Activated CD8-positive, alpha-beta memory T cell treated with anti-CD3 and anti-CD28 coated beads for 4 hours (primary cell): ENCODE measurements at places on chromosomes 11 and 22.

- DNase-seq, result no peak
These were observed 269.3 kb upstream of the PITPNB start for GRCh38 chr22:28188178-28188879.

- no peak for DNase-seq
These were observed 7.6 kb upstream of the KCTD14 start for GRCh38 chr11:78030429-78031325.

DNA sequence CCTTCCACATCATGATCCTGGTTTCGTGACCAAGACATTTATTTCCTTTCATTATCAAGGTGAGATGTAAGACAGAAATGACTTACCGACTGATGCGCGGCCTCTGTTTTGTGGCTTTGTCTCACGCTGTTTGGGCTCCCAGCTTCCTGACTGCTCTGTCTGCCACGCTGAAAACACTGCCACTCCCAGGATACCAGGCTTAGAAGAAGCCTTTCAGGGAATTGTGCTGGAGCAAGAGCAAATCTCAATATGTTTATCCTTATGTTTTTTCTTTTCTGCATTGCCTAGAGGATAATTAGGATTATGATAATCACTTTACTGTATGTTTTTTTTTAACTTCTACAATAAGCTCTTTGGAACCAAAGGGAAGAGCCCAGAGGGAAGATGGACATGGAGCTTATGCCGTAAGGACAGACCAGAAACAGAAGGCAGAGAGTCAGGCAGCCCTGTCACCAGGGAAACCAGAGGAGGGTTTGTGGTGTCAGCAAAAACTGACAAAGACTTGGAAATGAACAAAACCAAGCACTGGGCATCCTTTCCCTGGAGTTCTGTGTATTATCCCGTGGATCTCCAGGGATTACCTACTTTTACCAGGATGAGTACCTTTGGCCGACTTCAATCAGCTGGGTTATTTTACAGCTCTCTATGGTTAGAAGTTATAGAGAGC, 68.2 kb upstream of the ISX start:
- DNase-seq, result no peak

DNA sequence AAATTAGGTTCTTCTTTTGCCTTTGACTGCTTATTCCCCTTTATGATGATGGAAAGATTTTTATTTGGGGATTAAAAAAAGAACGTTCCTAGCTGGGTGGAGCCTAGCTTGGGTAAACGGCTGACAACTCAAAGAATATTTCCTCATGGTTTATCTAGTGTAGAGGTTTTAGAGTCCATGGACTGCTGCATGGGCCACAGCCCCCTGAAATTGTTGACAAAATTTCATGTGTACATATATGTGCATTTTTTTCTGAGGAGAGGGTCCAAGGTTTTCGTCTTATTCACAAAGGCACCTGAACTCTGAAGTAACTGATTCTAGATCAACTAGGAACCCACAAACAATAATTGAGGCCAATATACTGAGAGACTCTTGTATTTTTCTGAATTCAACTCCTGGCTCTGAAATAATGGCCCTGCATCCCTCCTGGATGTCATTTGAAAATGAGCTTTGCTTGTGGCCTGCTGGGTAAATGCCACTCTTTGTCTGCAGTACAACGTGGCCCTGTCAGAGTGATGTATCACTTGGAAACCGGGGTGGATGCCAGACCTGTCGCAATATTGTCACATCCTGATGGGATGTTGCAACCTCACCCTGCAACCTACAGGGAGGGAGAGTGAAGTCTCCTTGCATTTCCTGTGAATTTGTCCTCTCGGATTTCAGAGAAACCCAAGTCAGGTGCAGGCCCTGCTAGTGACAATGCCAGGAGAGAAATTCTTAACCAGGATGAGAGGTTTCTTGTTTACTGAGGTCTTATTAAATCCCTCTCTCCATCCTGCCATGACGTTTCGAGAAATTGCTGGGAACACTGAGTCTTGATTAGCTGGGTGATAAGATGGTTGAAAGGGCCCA, 33.8 kb downstream of the EHF start:
- no peak for DNase-seq

DNA sequence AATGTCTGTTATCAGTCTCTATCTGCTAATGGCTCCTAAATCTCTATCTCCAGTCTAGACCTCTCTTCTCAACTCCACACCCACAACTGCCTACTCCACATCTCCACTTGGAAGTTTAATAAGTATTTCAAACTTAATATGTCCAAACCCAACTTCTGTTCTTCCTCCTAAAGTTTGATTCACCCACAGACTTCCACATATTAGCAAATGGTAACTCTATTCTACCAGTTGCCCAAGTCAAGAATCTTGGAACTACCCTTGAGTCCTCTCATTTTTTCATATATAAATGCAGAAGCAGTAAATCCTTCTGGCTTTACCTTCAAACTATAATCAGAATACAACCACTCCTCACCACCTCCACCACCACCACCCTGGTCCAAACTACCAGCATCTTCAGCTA, 6.7 kb upstream of the JAML start:
- DNase-seq, result no peak

DNA sequence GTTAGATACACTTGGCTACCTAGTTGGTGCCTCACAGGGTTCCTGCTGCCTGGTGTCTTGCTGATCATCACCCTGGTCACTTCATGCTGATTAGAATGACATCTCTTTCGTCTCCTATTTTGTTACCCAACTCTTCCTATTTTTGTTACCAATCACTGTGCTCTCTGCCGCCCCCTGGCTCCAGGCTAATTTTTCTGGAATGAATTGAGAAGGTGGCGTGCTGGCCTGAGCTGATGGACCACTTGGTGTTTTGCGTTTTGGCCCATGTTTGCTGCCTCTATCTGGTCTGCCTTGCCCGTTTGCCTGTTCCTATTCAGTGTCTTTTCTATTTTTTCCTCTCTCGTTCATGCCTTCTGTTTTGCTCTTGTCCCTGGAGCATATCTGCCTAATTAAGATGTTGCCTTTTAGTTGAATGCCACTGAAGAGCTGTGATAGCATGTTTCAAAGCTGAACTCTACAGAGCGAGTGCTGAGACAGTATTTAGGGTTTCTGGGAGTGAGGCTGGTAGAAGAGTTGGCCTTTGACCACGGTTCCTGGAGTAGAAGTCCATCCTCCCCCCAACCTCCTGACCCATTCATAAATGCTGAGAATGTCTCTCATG, 5.9 kb upstream of the ATF4 start:
- no peak for DNase-seq

DNA sequence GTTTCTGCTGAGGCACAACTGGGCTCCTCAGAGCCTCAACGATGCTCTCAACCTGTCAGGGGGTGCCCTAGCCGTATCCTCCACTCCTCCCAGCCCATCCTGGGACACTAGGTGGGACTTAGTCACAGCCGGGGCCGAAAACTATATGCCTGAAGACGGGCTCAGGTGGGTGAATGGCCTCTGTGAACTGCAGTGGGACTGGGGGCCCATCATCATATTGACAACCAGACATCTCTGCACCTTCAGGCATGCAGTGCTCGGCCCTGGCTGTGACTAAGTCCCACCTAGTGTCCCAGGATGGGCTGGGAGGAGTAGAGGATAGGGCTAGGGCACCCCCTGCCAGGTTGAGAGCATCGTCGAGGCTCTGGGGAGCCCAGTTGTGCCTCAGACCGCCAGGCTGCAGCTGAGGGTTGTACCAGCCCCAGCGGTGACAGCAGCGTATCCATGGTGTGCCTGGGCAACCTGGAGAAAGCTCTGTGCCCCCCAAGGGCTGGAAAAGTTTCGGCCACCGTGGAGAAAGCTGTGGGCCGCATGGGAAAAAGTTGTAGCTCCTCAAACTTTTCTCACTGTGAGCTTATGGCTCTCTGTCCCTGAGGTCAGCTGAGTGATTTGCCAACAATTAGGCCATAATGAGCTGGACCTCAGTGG, 88.9 kb downstream of the RRM1 start:
- no peak for DNase-seq

DNA sequence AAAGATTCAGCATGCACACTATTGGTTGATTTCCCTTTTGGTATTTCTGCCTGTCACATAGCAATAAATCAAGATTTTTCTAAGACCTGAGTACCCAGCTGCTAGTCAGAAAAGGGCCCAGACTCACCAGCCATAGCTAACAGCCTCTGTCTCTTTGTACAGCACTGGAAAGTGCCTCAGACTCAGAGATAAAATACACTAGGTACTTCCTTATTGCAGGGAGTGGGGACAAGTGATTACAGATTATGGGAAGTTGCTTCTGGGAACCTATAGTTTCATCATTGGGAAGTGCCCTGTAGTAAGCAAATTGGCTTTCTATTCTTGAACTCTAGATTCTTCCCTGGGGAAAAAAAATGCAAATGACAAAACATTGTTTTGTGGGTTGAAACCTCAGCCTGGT, at the start of gene CASP5:
TSS of gene CASP5 (minus strand) at position 166 of the 400 bp plus-strand sequence. CDS start at position 134, 32 bp downstream.
- no peak for DNase-seq

- DNase-seq, result no peak
These were observed 9.1 kb upstream of the GLYATL1B start for GRCh38 chr11:59076876-59077571.

- no peak for DNase-seq
These were observed 104.9 kb downstream of the ARFGAP2 start for GRCh38 chr11:47071791-47072261.

DNA sequence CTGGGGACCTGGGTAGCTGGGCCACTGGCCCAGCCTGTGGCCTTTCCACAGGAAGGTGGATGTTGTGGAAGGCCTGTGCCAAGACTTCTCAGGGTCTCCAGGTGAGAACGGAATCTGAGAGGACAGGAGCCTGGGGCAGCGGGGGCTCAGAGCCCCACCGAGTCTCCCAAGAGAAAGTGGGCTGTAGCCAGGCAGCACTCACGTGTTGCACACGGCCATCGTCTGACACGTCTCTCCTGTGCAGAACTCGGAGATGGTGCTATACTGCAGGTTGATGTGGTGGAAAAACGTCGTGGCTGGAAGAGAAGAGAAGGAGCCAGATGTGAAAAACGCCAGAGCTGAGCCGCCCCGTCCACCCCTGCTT, 6.4 kb downstream of the MOB2 start:
- no peak for DNase-seq

GRCh38 chr22:29722587-29722986, 2.8 kb downstream of the CABP7 start:
- DNase-seq, result no peak

DNA sequence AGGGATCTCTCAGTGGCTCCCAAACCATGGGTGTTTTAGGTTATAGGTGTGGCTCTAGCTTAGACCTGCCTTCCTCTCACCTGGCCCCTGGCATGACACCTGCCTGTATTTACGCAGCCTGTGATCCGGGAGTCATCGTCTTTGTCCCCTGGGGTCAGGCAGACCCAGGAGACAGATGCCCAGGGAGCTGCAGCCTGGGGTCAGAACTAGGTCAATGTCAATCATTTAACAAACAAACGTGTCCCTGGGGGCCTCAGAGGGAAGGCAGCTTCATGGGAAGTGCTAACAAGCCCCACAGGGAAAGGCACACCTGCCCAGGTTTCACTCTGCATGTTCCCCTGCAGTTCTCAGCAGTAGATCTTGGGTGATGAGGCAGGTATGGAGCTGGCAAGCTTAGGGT, 12.0 kb downstream of the BACE1-AS start:
- DNase-seq, result no peak

DNA sequence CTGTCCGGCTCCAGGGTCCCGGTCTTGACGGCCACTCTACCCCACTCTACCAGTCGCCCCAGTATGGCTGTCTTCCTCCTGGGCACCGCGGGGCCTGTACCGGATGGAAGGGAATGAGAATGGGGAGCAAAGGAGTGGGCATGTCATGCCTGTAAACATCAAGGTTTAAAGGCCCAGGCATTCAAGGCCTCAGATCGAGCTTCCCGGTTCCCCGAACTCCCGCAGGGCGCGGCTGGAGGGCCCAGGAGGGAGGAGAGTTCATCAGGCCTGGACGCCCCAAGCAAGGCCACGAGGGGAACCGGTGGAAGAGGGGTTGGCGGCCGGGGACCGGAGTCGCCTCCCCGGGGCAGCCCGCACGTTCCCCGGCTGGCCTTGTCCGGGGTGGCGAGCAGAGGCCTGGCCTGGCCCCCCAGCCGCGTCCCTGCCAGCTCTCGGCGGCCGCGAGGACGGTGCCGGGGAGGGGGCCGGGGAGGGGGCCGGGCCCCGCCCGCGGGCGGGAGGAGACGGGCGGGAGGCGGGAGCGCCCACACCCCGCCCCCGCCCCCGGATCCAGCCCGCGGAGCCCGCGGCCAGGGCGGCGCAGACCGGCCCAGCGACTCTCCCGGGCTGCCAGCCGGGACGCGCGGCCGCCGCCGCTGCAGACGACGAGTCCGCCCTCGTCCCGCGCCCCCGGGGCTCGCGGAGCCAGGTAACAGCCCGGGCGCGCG, at the start of gene CDC42EP1:
TSS of gene CDC42EP1 (plus strand) at position 580 of the 707 bp plus-strand sequence. CDS start 5,870 bp downstream, outside the sequence.
- DNase-seq, result no peak

DNA sequence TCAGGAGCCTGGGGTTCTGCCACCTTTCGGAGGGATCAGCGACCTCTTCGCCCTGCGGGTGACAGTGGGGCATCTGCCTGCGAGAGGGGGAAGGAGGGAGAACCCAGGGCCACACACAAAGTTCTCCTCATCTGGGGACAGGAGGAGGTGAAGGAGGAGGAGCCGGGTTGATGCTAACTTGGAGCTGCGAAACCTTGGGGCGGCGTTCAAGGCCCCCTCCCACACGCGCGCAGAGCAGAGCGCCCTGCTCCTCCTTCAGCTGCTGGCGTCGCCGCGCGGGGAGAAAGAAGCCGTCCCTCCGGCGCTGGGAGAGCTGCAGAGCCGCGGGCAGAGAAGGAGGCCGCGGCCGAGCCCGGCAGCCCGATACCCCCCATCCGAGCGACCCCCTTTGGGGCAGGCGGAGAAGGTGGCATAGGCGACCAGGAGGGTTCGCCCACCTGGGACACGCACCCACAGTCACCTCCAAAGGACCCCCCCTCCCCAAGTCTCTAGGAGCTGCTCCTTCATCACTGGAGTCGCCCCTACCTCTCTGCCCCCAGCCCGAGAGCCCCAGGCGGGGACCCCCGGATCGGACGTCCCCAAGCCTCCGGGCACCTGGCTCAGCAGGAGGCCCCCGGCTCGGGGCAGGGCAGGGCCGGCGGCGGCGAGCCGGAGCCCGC, at the start of gene RASD2:
TSS of gene RASD2 (plus strand) at position 237 of the 659 bp plus-strand sequence. CDS start 5,979 bp downstream, outside the sequence.
- no peak for DNase-seq

DNA sequence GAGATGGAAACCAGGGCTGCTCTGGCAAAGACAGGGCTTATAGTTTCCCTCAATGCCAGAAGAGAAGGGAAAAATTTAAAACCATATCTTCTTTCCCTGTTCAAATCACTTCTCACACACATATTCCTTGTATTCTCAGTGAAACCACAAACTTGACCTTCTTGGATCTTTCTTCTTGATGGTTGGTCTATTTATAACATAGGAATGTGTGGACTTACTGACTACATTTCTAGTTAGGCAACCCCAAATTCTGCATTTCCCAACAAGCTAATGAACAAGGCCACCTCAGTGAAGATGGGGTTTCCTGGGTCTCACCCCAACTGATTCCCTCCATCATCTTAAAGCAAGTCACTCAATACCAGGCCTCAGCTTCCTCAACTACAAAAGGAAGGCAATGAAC, 3.8 kb upstream of the QSER1 start:
- no peak for DNase-seq

GRCh38 chr11:109303342-109303741, 118.6 kb upstream of the C11orf87 start:
- no peak for DNase-seq

GRCh38 chr22:22702237-22703202, 58.1 kb downstream of the GGTLC2 start:
- no peak for DNase-seq

GRCh38 chr11:111922803-111923202, 4.1 kb downstream of the C11orf52 start:
- no peak for DNase-seq
